ENCODE measurements at places on chromosomes 5 and 9.

GRCh38 chr5:155564541-155564940, 551.0 kb downstream of the KIF4B start:
- no peak for DNase-seq

- no peak for DNase-seq
These were observed 68.4 kb downstream of the RAD23B start for GRCh38 chr9:107351382-107352045.

DNA sequence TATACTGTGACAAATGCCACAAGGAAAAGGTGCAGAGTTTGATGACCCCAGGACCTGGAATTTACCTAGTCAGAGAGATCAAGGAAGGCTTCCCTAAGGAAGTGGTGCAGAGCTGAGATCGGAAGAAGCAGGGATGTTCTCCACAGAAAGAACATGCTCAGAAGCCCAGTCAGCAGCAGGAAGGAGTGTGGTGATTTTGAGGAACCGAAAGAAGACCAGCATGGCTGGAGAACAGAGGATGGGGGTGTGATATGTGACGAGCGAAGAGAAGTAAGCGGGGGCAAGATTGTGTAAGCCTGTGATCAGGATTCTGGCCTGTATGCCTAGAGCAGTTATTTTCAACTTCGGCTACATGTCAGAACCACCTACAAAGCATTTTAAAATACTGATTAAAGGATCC, 18.7 kb upstream of the PIK3R1 start:
- DNase-seq: no peak

DNA sequence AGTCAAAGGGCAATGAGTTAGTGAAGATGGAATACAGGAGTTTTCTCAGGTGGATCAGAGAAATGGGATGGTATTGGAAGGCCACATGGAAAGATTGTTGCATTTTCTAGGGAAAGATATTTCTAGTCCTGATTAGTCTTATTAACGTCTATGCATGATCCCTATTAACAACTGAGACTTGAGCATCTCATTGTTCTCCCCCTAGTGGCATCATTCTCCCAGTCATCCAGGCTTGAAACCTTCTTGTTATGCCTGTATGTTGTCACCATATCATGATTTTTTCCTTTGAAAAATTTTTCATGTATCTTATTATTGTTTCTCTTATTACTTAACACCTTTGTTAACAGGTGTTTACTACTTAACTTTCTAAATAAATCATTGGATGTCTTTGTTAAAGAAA, 34.4 kb downstream of the KIF2A start:
- no peak for DNase-seq

Data from stimulated activated CD8-positive, alpha-beta memory T cell treated with anti-CD3 and anti-CD28 coated beads, Interleukin-15, amount 100 ng/mL, for 1 hour (primary cell).